ENCODE measurements at places on chromosomes 6 and 20.

- DNase-seq = no peak
These were observed 623 bp upstream of the MRPS26 start for GRCh38 chr20:3045042-3045815.

DNA sequence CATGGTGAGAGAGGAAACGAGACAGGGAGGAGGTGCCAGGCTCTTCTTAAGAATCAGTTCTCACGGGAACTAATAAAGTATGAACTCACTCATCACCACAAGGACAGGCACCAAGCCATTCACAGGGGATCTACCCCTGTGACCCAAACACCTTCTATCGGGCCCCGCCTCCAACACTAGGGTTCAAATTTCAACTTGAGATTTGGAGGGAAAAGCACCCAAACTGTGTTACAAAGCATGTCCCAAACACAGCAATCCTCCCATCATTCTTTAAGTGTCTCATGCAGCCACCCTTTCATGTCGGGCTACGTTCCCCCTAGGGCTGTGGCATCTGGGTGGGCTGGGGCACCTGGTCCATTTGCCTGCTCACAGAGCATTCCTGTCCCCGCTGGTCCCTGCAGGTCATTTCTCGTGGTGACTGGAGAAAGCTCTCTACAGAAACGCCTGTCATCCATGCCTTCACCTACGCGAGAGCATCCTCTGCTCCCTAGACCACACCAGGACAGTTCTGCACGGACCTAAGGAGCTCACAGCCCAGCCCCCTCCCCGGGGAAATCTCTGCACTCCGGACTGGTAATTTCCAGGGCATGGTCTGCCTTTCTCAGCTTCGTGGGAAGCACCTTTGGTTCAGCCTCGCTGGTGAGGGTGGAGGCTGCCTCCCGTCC, 79.6 kb downstream of the TTLL2 start:
- DNase-seq = no peak

DNA sequence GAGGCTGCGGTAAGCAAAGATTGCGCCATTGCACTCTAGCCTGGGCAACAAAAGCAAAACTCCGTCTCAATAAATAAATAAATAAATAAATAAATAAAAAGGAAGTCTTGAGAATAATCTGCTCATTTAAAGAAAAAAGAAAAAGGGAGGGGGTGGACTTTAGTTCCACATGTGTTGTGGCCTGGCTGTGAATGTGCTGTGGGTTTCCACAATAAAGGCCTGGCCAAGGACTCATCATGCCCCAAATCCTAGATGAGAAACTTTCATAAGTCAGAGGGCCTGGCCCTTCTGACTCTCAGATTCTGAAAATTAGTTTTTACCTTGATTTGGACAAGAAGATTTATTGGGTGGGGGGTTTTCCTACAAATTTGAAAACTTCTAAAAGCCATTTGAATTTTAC, 48.4 kb downstream of the RIOK1 start:
- no peak for DNase-seq

GRCh38 chr6:11760015-11760473, 18.6 kb downstream of the ADTRP start:
- DNase-seq = no peak

Data from stimulated activated CD4-positive, alpha-beta T cell treated with anti-CD3 and anti-CD28 coated beads, Interleukin-1b, Interleukin-23, amount 100 ng/mL, for 4 hours (primary cell).